ENCODE measurements at places on chromosomes 6 and 20.

- no peak for DNase-seq
These were observed 117.7 kb downstream of the PLEKHG1 start for GRCh38 chr6:150717419-150717818.

DNA sequence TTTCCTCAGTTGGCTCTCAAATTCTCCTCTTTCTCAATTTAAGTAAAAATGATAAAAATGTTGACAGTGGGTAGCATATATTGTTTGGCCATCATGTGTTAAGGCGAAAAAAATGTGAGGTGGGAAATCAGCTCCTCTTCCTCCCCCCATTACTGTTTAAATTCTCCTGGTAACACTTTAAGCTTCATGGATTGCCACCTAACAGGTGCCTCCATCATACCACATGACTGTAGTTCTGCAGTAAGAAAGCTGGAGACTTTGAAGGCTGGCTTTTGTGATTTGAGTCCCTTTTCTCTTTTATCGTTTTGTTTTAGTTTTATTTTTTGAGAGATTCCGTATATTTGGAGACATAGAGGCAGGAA, 1.2 kb downstream of the ZFAND3 start:
- DNase-seq = no peak

- DNase-seq = no peak
These were observed 70.9 kb downstream of the HFE start for GRCh38 chr6:26158076-26158580.

DNA sequence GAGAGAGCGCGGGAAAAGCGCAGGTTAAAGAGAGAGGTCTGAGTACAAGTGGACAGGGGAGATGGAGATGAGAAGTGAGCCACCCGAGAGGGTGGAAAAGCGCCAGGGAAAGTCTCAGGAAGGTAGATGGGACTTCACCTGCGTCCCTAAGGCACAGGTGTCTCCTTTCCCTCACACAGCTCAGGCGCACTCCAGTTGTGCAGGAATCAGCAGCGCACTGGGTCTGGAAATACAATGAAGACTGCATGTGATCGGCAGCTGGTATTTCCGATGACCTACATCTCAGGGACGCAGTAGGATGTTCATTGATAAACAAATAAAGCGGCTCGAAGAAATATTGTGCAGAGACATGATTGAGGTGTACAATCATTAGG, 432 bp upstream of the KHDRBS2 start:
- DNase-seq = no peak

DNA sequence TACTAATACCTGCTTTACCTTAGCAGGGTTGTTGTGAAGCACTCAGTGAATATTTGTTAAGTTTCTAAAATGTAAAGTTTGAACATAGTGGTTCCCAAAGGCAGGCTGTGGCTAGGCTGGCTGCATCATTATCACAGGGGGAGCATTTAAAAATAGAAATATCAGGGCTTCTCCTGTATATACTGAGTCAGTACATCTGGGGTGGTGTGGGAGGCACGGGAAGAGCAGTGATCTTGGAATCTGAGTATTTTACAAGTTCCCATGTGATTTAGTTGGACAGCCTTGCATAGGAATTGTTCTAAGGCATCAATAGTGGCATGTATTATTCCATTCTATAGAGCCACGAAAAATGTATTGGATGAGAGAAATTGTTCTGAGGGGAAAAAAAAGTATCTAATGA, 8.0 kb downstream of the CDC5L start:
- DNase-seq = no peak

DNA sequence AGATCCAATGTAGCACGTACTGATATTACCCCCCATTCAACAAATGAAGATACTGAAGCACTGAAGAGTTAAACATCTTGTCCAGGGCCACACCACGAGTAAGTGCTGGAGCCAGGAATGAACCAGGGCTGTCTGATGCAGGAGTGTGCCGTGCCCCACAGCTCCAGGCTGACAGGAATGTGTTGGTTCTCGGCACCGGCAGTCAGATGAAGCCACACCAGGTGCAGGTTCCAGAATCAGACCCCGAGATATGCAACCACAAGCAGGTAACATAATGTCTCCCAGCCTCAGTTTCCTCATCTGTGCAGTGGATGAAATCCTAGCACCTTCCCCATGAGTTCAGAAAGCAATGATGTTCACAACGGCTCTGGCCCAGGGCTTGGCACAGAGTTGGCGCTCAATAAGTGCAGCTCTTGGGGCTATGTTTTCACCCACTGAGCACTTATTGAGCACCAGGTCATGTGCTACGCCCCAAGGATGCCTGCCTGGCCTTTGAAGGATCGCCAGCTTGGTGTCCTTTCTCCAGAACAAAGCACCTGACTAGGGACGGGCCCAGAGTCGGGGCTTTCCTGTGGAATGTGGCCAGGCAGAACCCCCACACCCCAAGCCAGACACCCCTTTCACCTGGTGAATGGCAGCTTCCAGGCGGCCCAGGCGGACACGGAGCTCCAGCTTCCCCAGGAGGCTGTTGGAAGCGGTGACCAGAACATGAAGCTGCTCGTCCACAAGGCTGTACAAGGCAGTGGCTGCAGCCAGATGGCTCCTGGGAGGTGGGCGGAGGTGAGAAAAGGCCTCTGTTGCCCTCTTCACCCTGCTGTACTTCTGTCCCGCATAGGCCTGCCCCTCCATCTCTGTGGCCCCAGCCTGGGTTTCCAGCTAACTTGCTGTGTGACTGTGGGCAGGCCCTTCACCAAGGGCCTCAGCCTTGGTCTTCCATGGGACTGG, 41.3 kb downstream of the KIAA1755 start:
- no peak for DNase-seq

DNA sequence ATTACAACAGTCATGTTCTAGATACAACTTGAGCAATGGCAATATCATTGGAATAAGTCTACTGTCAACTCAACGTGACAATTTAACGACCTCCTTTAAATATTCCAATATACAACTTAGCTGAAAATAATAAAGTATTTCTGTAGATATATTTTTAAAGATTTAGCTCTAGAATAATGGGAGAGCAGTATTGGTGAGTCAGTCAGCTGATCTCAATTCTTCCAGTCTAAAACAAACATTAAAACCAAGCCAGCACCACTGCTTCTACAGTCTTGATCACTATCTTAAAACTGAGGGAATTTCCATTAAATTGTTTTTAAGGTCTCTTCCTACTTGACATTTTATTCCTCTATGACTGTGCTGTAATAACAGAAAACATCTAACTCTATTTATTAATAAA, 38.2 kb downstream of the NOL7 start:
- DNase-seq = no peak

DNA sequence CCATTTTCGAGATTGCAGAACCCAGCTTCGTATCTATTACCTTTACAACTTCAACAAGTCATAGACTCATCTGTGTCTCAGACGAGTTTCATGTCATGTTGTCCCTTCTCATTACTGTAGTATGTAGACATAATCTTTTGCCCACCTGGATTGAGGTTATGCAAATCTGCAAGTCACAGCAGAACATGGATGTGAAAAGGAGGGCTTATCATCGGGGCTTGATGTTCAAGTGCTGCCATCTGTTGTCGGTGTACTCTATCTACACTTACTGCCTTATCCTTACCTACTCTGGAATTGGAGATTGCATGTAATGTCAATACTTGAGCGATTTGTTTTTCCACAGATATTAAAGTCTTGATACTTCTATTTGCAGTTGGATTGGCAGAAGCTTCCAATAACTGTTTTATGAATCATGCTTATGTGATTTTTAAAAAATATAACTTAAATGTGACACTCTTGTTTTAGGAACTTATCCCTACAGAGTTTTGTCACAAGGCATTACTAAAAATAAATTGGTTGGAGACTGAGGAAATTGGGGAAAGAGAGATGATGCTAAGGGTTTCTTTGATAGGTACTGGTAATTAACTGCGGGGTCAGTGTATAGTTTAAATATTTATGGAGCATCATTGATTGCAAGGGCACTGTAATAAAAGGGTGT, 3.0 kb upstream of the GOPC start:
- peak; percentile 51 for DNase-seq

GRCh38 chr6:143553337-143553736, 41.8 kb upstream of the FUCA2 start:
- no peak for DNase-seq

- no peak for DNase-seq
These were observed 177.6 kb downstream of the SASH1 start for GRCh38 chr6:148520109-148520841.

GRCh38 chr20:62710886-62711702, 2.5 kb downstream of the NTSR1 start:
- no peak for DNase-seq

DNA sequence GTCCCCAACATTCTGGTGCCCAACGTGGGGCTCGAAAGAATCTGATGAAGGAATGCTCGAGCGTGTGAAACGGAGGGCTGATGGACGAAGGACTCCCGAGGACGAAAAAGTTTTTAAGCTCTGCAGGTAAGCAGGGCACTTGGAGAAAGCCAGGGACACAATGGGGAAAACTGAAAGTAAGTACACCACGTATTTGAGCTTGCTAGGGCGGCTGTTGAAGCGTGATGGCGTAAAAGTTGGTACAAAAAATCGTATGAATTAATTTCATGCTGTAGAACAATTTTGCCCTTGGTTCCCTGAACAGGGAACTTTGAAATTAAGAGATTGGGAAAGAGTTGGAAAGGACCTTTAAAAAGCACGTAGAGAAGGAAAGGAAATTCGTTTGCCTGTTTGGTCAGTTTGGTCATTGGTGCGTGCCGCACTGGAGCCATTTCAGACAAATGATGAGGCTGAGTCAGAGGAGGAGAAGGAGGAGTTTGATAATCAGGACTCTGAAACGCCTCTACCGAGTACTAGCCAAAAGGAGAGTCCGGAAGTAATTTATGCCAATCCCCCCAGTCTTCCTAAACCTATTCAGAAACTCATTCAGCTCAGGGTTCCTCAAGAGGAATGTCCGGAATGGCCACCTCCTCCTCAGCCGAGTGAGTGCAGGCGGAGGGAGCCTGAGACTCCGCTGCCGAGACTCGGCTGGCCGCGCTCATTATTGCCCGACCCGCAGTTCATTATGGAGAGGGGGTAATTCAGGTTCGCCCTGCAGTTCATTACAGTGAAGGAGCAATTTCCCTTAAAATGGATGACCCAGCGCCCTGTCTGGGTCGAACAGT, 59.2 kb upstream of the PRSS16 start:
- peak; percentile 57 for DNase-seq

DNA sequence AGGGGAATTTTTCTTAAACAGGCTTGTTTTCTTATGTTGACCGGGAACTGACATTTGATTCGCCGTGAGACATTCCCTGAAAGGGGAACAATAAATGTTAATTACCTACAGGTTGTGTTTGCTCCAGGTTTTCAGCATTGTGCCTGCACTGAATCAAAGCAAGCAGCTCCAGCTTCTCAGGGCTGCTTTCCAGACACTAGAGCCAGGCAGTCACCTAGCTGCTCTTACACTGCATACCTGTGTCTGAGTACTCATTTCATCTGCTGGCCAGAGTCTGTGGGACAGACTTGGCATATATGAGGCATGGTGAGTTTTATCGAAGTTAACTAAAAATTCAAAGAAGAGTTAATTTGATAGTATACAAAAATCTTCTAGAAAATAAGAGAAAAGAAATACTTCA, 951.8 kb upstream of the MAP3K7 start:
- DNase-seq = no peak

- DNase-seq = no peak
These were observed 179.9 kb upstream of the RALGAPA2 start for GRCh38 chr20:20892328-20892727.

GRCh38 chr6:35367646-35368037, 25.3 kb downstream of the PPARD start:
- no peak for DNase-seq

DNA sequence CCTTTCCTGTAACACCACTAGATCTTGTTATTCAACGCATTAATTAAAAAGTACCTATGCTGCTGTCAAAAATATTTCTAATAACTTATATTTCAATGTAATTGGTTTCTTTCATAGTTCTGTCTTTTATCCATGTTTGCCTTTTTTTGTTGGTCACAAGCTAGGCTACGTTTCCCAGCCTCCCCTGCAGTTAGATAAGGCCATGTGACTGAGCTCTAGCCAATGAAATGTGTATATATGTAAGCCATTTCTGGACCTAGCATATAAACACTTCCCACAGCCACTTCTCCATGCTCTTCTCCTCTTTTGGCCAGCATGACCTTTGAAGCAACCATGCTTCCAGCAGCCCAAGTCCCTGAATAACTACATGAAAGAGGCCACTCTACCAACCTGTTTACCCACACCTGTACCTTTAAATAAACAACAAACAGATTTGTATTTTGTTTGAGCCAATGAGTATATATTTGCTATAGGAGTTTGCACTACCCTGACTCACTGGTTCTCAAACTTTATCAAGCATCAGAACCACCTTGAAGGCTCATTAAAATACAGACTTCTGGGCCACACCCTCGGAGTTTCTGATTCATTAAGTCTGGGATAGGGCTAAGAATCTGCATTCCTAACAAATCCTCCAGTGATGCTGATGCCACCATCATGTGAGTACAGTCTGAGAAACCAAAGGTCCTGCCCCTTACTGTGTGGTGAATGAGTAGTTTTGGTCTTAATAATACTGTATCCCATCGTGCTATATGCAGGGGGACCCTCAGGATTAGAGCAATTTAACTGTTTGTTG, 45.6 kb upstream of the BEND6 start:
- DNase-seq = no peak

DNA sequence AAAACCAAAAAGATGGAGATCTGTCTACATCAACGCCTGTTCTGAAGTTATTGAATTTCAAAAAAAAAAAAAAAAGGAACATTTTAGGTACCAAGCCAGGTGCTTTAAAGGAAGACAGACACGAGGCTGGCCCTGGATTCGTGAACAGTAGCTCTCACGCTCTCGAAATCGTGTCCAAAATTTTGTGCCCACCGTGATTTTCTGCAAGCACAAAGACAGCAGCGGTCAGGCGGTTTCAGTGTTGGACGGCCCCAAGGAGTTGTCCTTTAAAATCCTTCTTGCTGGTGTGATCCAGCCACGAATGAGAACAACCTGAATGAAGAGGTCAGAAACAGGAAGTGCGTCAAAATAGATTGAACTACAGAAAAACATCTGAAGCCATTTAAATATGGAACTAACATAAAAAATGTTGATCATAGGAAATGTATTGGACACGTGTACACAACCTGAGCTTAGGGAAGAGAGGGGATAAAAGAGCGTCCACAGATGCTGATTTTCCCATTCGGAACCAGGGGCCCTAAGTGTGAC, 78.2 kb downstream of the THBS2 start:
- no peak for DNase-seq

GRCh38 chr6:112603726-112604125, 256.6 kb downstream of the RFPL4B start:
- no peak for DNase-seq

DNA sequence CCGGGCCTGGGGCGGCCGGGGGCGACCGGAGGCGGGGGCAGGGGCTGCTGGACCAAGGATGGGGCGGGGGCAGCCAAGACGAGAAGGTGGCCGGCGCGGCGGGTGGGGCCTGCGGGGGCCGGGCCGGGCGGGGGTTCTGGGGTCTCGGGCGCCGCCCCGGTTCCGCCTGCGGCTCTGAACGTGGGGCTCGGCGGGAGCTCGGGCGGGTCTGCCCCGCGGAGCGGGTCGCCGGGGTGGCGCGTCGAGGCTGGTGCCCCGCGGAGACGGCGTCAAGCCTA, 204 bp downstream of the ADRM1 start:
- DNase-seq = no peak

- DNase-seq = no peak
These were observed 13.0 kb downstream of the MOXD1 start for GRCh38 chr6:132388291-132388690.
